ENCODE measurements at places on chromosomes 3 and 15.

DNA sequence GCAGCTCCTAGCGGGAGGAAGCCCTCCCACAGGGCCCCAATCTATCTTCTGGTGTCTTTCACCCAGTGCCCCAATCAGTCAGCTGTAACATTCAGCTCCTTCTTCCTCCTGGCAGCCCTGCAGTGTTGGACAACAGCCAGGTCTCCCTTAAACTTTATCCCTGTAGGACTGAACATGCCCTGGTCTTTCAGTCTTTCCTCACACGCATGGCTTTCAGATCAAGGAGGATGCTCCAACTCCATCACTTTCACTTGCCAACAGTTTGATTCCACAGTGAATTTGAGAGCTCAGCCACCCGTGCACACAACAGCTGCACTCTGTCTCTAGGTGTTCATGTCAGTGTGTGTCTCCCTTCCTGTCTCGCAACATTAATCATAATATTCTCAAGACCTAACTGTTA lies 28.5 kb upstream of the LRRC34 start:
- DNase-seq, result no peak

GRCh38 chr3:58751882-58752567 lies 85.5 kb upstream of the FAM3D start:
- no peak for DNase-seq

DNA sequence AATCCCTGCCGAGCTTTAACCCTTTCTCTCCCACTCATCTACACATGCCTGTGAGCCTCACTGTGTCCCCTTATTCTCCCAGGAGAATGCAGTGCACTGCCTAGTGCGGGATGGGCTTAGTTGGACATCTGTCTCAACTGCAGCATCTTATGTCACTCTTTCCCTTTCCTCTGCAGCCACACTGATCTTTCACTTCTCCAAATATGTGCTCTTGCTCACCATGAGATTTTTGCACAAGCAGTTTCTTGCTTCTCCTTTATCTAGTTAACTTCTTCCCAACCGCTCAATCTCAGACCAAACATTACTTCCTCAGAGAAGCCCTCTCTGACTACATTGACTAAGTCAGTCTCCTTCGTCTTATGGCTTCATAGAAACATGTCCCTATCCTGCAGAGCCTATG lies 292.3 kb downstream of the KBTBD8 start:
- no peak for DNase-seq

DNA sequence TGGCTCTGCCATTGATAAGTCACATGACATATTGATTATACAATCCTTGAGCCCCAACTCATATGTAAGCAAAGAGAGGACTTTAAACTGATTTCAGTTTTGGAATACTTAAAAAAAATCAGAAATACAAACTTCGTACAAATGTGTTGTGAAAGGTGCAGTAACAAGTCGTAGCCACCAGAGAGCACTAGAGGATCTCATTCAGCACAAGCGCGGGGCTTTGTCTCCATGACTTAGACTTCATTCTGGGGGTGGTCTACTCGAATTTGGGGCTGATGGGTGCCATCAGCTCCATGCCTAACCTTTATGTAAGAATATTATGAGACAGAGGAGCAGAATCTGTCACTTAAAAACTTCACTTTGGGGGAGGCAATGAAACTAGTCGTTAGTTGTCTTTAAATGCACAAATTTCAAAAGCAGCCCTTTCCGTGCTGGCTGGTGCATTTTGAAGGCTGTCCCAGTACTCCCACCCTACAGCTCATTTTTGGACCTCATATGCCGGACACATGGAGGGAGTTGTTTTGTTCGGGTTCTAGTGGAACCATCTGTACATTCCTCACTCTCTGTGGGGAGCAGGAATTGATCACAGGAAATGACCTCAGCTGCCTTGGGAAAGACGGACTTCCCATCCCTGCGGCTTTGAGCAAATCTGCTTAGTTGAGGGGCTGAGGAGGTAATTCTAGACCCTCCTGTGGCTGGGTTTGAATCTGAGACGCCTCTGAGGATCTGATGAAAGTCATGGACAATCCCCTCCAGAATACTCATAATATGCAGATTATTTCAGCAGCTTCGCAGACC lies 27.5 kb upstream of the MASP1 start:
- DNase-seq, result peak; percentile 51

DNA sequence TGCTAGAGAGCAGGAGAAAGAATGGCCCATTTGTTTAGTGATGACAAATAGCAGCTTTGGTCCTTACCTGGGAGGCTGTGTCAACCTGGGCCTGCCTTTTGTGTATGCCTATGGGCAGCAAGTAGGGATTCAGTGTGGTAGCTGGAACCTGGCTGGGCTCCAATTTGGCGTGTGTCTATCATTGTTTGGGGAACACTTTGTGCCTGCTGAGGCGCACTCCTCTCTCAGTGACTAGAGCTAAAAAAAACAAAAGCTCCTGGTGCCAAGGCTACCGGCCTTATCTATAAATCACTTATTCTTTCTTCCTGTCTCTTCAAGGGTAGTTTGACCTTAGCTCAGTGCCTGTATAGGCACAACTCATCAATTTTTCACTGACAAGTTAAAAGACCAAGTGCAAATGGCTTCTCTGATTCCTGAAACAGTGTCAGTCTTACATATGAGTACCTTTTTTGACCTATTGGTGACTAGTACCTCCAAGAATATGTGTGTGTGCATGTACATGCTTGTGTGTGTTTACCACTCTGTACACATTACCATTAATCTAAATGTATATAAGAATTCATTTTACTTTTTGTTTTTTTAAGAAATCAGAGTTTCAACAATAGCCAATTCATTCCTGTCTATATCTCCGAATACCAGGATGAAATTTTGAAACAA lies 54.6 kb downstream of the GMNC start:
- DNase-seq, result no peak

GRCh38 chr3:115709093-115709492 lies 85.8 kb downstream of the GAP43 start:
- DNase-seq, result no peak

DNA sequence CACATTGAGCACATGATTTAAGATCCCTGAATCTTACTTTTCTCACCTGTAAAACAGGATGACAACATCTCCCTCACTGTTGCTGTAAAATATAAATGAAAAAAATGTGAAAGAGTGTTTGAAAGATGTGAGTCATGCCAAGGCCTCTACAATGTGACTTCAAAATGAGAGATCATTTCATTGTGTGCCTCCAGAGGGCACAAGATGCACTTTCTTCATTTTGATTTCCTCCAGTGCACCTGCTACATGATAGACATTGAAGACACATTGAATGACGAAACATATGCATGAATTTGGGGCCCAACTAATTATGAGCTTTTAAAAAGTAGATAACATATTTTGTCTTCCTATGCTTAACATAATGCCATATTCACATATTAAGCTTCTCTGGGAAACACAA lies 170.3 kb downstream of the MOBP start:
- peak; percentile 51 for DNase-seq

DNA sequence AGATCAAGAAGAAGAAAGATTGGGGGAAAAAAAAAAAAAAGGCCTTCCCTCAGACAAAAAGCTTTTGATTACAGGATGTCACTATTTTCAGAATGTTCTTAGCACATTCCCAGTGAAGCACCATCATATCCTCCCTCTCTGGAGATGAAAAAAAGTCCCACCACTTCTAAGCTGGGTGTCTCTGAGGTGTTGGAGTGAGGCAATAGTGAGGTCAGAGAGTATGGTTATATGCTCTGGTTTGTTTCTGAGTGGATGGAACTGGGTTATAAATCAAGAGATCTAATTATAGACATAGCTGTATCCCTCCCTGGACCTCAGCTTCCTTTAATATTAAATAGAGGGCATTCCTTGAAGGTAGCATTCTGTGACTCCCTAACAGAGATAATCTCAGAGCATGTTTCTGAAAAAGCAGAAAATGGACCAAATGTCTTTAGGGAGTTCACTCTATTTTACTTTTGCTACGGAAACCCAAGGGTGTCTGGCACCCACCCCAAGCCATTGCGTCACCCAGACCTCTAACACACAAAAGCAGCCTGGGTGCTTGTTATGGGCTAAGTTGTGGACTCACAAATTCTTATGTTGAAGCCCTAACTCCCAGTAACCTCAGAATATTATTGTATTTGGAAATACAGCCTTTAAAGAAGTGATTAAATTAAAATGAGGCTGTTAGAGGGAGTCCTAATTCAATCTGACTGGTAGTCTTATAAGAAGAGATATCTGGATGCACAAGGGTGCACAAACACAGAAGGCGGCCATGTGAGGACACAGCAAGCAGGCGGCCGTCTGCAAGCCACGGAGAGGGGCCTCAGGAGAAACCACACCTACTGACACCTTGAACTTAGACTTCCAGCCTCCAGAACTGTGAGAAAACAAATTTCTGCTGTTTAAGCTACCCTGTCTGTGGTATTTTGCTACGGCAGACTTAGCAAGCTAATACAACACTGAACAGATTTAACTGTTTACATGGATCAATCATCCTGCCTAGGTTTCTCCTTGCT lies 81.5 kb downstream of the MB21D2 start:
- DNase-seq, result peak; percentile 44

DNA sequence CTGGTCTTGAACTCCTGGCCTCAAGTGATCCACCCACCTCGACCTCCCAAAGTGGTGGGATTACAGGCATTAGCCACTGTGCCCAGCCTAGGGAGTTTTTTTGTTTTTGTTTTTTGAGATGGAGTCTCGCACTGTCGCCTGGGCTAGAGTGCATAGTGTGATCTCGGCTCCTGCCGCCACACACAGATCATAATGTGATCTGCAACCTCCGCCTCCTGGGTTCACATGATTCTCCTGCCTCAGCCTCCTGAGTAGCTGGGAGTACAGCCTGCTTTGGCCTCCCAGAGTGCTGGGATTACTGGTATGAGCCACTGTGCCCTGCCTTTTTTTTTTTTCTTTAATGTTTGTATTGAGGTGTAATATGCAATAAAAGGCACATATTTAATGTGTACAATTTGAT lies 78.2 kb downstream of the SMAD3 start:
- DNase-seq, result no peak

DNA sequence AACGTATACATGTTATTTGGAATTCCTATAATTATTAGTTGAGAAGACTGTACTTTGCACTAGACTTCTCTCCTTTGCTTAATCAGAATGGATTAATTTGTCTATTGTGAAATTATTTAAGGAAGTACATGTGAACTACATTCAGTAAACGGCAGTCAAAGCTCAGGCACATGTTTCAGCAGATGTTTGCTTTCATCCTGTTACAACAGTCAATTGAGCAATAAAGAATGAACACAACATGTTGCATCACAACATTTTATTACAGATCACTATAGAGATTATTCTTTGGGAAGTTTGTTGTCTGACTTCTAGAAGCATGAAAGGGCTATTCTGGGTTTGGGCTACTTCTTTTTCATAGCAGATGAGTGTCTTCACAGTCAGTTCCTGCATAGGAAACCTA lies 39.2 kb downstream of the RAB27A start:
- no peak for DNase-seq

- DNase-seq, result no peak
Measured at GRCh38 chr3:1068985-1069384, 23.8 kb upstream of the CNTN6 start.

DNA sequence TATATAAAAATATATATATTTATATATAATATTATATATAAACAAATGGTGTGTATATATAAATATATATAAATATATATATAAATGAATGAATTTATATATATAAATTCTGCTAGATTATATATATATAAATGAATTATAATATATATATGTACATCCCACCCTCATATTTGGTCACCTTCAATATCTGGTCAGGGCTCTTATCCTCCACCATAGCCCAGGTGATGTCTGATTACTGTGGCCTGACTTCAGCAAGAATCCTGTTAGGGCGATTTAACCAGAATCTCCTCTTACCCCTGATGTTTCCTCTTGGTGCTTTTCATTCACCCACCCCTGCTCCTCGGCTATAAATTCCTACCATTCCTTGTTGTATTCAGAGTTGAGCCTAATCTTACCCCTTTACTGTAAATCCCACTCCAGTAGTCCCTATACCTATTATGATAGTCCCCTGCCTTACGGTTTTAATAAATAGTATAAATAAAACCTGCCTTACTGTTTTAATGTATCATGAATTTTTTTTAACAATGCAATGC lies 439.6 kb downstream of the PLOD2 start:
- no peak for DNase-seq

- DNase-seq, result no peak
Measured at GRCh38 chr3:195255176-195255500, 15.8 kb downstream of the XXYLT1 start.

DNA sequence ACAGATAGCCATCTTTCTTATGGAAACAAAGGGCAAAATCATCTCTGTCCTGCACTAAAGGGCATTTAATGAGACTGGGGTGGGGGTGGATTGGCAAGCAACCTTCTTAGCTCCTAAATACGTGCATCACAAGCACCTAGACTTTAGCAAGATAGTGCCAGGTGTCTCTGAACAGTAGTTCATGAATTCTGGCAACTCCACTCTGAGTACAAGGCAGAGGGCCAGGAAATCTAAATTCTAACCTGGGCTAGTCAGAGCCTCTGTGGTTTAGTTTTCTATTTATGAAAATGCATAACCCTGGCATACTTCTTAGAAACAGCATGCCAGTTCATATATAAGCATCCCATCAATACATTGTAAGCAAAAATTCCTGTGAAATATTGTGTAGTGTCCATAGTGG lies 788.5 kb downstream of the MCTP2 start:
- DNase-seq, result no peak

DNA sequence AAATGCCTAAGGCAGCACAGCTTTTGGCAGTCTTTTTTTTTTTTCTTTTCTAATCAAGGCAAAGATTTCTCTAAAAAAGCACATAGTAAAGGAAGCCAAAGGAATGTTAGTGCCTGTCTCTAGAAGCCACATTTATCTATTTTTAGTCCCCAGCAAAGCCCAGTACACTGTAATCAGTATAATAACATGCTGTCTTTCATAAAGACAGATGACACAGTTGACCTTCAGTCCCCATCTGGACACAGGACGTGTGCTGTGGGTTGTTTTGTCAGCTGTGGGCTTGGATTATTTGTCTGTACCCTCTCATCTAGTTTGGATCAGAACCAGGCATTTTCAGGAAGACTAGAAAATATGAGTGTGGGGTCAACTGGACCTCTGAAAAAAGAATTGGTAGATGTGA lies 110.4 kb upstream of the CTNNB1 start:
- DNase-seq, result no peak
